ENCODE measurements at places on chromosomes 11 and 22.

DNA sequence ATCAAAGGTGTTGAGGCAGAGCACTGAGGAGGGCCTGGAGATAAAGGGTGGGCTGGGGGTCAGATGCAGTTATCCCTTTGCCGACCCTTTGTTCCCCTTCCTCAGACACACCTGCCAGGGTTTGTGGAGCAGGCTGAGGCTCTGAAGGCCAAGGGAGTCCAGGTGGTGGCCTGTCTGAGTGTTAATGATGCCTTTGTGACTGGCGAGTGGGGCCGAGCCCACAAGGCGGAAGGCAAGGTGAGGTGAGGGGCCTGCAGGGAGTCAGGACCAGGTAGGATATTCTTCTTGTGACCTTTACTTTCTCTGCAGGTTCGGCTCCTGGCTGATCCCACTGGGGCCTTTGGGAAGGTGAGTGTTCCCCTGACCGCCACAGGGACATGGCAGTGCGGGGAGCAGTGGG is 2.6 kb downstream of the PRDX5 start:
- DNase-seq = no peak

GRCh38 chr11:2774173-2775082 is 74.6 kb upstream of the KCNQ1OT1 start:
- DNase-seq = no peak

DNA sequence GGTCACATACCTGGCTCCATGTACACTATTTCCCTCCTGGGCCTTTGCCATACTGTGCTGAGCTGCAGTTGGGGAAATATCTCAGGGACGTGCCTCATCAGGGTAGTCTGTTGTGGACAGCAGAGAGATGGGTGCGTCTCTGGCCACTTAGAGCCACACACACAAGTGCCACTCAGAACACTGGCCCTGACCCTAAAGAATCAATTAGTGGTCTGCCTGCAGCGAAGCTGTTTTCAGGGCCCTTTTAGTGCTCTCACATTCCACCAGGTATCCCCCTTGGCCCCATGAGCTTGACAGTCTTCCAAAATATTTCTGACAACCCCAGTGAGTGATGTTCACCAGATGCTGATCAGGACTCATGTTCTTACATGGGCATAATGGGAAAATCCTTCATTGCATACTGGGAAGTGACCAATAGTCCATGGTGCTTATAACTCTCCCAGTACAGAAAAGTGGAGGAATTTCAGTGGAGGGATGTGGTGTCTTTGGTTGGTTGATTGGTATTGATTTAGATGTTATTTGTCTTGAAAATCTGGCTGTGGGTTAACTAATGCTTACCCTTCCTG is 66.1 kb downstream of the ME3 start:
- no peak for DNase-seq

DNA sequence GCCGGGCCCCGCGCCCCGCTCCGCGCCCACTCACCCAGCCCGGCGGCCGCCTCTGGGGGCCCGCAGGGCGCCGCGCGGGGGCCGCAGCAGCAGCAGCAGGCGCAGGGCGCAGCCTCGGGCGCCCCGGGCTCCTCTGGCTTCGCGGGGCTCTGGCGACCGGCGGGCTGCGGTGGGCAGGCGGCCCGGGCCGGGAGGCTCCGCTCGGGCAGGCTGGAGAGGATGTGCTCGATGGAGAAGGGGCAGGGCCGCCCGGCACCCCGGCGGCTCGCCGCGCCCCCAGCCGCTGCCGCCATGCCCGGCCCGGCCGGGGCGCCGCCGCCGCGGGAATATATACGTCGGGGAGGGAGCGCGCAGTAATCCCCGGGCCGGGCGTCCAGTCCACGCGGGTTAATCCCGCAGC is at the start of gene GSC2:
Gene GSC2 (minus strand): TSS at position 302 of the 400 bp plus-strand sequence. CDS start 9 bp downstream, at position 293.
- DNase-seq = no peak

DNA sequence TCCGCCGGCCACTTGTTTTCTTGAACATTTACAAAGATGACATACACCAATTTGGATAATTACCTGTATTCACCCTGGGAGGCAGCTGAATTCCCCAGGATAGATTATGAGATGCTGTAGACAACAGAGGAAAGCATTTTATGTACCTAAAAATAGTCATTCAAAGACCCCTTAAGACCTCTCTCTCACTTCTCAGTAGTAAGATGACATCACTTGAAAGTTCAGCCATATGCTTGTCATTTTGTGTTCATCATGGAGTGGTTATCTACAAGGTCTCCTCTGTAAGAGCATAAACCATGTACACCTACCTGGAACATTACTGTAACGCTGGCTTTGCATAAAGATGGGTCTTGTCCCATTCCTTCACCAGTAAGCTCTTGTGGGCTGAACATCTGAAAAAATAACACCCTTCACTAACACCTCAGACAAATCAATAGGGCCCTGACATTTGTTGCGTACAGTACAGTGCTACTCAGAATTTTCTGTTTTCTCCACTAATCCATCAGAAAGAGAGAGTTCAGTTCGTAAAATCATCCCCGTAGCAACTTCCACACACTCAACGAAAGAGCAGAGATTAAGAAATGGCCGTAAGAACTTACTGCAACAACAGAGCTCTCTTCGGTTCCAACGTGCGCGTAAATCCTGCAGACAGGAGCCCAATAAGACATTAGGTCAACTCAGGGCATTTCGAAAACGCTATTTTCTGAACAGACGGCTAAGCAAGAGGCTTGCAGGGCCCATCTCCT is 15.6 kb upstream of the WDR74 start:
- no peak for DNase-seq

GRCh38 chr11:9280655-9281301 is 15.6 kb upstream of the DENND5A start:
- DNase-seq = no peak

DNA sequence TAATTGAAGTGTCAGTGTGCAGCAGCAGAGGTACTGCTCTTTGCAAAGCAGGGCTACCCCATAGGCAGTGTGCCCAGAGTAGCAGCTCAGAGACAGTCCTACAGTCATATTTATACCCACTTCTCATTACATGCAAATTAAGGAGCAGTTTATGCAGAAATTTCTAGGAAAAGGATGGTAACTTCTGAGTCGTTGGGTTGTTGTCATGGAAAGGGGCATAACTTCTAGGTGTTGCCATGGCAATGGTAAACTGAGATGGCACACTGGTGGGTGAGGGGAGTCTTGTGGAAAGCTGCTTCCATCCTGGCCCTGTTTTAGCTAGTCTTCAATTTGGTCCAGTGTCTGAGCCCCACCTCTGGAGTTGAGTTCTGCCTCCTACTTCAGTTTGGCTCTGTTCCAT is 77.4 kb downstream of the MN1 start:
- no peak for DNase-seq

DNA sequence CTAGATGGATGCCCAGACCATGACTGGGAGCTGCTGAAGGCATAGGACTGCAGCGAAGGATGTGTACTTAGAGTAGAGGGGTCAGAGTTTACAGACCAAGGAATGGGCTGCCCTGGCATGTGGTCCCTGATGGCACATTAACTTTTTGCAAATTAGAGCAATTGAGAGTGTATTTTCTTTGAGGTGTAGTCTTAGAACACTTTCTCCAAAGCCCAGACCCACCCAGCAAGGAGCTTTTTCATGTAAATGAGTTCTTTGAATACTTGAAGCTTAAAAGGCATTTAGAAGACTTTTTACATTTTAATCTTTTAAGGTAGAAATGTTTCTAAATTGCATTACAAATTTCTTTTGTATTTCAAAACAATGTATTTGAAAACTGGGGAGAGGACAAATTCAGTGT is 8.9 kb downstream of the OR4X1 start:
- no peak for DNase-seq

- no peak for DNase-seq
Observed at GRCh38 chr11:71283971-71284441, 31.6 kb upstream of the SHANK2 start.

DNA sequence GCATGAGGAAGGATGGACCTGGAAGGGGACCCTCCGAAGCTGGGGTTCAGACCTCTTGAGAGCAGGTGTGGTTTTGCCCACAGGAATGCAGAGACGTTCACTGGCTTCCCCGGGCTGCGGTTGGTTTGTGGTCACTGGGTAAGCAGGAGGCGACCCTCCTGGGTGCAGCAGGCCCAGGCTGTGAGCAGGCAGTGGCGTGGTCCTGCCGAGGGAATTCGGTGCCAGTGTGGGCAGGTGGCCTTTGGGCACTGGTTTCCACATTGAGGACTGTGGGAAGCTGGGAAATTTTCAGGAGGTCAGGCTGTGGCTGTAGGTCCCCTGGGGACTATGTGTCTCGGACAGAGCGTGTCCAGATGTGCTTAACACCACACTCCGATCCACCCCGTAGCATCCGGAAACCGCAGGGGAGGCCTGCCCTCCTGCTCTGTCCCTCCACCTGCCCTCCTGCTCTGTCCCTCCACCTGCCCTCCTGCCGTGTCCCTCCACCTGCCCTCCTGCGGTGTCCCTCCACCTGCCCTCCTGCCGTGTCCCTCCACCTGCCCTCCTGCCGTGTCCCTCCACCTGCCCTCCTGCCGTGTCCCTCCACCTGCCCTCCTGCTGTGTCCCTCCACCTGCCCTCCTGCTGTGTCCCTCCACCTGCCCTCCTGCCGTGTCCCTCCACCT is 27.5 kb downstream of the TPCN2 start:
- DNase-seq = no peak

- DNase-seq = no peak
Observed at GRCh38 chr22:22450343-22450839, 58.2 kb downstream of the ZNF280B start.

DNA sequence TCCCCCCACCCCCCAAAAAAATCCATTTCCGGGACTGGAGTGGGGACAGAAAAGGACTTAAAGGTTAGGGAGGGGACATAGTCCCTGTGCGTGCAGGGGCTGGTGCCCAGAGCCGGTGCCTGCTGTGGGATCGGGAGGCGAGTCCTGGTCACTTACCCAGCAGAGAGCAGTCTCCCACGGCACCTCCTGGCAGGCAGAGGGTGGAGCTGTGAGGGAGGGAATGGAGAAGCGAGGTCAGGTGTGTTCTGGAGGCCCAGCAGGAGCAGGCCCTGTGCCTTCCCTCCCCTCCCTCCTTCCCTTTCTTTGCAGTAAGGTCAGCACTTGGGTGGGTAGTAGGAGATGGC is 28.4 kb downstream of the SHANK3 start:
- DNase-seq = no peak

DNA sequence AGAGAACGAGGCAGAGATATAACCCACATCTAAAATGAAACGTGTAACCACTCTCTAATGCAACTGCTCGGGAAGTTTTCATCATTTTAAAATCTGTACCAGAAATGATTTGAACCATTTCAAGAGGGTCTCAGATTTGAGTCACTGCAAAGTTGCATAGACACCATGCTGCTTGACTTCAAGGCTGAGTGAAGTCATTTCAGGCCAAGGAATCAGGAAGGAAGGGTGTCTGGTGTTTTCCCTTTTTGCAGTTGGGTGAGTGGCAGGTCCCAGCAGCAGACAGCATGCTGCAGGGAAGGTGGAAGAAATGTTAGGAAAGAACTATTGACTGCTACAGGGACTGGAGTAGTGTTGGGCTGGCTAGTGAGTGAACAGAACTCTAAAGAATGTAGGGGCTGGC is 16.5 kb downstream of the TANGO2 start:
- no peak for DNase-seq

- no peak for DNase-seq
Observed at GRCh38 chr22:44718418-44718817, 16.4 kb downstream of the PRR5 start.

DNA sequence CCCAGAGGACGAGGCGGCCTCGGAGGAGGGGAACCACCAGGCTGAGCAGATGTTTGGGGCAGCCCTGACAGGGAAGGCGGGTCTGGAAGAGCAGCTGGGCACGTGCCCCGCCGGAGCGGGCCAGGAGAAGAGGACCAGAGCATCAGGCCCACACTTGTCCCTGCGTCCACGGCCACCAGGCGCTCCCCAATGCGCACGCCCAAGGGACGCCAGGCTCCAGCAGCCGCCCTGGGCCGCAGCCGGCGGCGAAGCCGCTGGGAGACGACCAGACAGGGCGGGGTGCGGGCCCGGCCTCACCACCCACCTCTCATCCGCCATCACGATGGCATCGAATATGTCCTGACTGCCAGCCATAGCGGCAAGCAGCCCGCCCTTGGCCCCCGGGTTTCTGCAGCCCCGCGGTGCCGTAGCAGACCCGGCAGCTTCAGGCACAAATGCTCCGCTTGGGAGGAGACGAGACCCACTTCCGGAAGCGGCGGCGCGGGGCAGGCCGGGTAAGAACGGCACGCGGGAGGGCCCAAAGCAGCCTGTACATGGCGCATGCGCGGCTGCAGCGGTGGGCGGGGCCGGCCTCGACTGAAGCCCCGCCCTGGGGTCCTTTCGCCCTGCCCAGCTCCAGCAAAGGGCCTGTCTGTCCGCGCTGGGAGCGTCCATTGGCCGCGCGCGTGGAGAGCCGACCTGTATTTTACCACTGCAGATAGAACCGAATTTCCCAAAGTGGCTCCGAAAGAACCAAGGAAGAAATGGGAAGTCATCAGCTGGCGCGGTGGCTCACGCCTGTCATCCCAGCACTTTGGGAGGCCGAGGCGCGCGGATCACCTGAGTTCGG is at the start of gene LTO1:
Gene LTO1 (minus strand): TSS at position 468 of the 829 bp plus-strand sequence. CDS start 114 bp downstream, at position 354.
- peak; percentile 92 for DNase-seq

- DNase-seq = no peak
Observed at GRCh38 chr22:20085651-20086050, 5.6 kb downstream of the DGCR8 start.

DNA sequence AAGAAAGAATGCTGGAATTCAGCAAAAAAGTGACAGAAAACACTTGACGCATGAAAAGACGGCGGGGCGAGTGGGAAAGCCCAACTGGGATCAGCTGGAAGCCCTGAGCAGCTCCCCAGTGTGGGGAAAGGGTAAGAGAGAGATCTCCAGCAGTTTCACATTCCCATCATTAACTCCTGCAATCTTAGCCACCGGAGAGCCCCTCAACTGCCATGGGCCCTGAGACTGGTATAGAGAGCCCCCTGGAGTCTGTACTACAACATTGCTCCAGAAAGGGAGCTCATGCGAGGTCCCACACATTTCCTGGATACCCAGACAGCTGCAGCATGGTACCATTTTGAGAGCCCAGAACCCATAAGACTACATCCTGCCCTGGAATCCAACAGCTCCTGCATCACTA is 31.1 kb downstream of the MRGPRX4 start:
- no peak for DNase-seq

GRCh38 chr22:24302591-24302990 is 32.0 kb downstream of the SPECC1L start:
- no peak for DNase-seq

GRCh38 chr22:50507421-50507990 is at the start of gene LMF2:
Gene LMF2, minus strand, starts transcription at chr22:50507702. Its CDS starts 27 bp downstream, at chr22:50507675.
- no peak for DNase-seq

- DNase-seq = no peak
Observed at GRCh38 chr11:78829146-78829545, 254.5 kb upstream of the NARS2 start.

DNA sequence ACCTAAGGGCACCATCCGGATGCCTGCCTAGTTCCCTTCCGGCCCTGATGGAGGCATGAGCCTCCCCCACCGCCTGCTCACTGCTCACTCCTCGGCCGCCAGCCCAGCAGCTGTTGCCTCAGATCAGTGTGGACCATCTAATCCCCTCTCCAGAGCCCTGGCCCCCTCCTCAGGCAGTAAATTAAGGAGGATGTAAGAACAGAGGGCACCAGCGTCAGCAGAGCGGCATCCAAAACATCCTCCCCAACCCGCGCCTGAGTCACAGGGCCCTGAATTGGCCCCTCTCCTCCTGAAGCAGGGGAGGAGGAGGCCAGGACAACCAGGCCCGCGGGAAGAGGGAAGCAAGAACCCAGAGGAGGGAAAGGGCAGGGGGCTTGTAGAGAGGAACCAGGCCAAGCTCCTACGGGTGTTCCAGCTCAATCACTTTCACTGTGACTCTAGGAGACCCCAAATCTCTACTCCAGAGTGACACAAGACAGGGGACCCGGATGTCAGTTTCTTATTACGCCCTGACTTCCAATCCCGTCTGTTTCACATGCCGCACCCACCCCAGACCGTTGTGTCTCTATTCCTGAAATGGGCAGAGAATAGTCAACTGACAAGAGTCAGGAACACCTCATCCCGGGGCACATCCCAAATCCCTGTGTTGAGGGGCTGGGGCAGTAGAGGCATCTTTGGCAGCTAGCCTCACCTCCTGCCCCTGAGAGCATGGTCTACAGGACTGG is 31.3 kb upstream of the MYOD1 start:
- no peak for DNase-seq

All from amniotic stem cell (primary cell).